Aorta (tissue), 5 donors: ENCODE measurements at places on chromosomes 7 and 10. TPM values are rescaled to one million over a fixed set of nuclear protein-coding genes. Genes with fewer than 3 reads are reported as not detected.

DNA sequence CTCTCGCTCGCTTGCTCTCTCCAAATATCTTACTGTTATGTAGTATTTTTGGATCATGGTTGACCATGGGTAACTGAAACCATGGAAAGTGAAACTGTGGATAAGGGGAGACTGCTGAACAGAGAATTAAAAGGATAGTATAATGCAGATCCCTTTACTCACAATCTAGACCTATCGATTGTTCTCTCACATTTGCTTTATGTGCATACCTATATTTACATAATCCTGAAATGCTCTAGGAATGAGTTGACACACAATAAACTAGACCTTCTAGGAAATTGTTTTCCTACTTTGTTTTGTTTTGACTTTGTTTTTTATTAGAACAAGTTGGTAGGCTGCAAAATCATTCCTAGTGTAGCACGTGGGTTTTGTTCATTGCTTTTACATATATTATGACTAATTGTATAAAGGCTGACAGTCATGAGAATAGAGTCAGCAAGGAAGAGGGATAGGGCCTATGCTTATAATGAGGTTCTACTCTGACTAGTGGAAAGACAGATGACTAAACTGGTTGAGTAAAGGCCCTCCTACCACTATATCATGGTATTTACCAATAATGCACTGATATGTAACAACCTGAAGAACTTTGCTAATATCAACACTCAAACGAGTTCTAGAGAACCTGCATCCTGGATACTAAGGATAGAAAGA is 175.3 kb upstream of the TARP start:
- DNase-seq: no peak

DNA sequence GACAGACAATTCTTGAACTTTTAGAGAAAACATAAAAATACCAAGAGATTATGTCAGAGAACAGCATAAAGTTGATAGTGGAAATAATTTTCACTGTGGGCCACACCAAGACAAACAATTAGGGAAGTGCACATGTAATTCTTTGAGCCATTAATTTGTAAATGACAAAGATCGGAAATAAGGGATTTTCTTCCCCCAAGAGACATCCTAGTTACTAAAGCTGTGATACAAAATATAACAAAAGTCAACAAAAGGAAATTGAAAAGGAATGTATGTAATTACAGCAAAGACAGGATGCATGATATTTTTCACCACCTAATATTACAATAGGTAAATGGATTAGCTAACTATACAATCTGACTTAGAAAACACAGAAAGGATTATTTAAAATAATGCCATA is 12.4 kb upstream of the LRRC72 start:
- DNase-seq: no peak

- no peak for DNase-seq
Measured at GRCh38 chr7:82617156-82617555, 173.6 kb upstream of the CACNA2D1 start.

- DNase-seq: no peak
Measured at GRCh38 chr10:37734971-37735370, 122.4 kb downstream of the ZNF248 start.

GRCh38 chr7:29019896-29020295 is 61.8 kb upstream of the TRIL start:
- no peak for DNase-seq

DNA sequence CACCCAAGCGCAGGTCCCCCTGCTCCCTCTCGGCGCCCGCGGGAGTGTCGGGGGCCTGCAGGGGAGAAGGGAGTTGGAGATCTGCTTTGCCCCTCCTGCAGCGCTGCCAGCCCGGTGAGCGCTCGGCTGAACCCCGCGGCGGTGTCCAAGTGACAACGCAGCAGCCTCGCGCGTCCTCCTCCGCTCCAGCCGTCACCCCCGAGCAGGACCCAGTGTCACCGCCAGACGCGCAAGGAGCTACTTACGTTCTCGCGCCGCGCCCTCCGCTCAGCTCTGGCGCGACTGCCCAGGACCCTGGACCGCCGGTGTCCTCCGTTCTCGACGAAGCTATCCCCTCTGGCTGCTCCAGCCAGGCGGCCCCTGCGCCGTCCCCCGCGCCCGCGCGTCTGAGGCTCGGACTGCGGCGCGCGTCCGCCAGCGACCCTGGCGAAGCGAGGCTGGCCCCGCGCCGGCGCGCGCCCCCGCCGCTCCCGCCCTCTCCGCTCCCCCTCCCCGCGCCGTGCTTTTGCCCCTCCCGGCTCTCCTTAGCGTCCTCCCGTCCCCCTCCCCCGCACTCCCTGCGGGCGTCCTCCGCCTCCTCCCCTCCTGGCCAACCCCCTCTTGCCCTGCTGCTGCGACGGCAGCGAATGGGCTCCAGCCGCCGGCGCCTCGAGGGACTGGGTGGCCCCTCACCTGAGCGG is at the start of gene NRCAM:
NRCAM (minus strand) TSS at position 439 of the 680 bp plus-strand sequence. CDS start 216,372 bp downstream, outside the sequence.
- peak; percentile 44 for DNase-seq

GRCh38 chr10:101007915-101008822 is 8.6 kb downstream of the LZTS2 start:
- DNase-seq: peak; percentile 71

DNA sequence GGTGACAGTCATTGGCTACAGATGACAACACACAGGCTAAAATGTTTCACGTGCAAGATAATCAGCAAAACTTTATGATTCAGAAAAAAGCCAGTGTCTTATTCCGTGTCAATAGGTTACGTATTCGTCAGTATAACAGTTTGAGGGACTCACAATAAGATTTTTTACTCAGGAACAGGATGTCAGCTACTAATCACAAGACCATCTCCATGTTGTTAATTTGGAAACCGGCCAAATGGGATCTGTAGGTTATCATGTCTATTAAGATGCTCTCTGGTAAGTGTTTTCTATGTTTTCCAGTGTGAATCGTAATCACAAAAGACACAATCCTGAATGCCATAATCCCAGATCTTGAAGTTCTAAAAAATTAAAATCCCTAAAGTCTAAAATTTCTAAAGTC is 197.3 kb downstream of the ETV1 start:
- DNase-seq: no peak

Gene ATOH7
- not detected for total RNA-seq

Gene ANXA7
- 125 TPM for total RNA-seq

Gene GRID2IP
- 0.16 TPM for total RNA-seq

Gene ARHGEF35
- total RNA-seq: 4.6 TPM

Gene CLEC2L
- not detected for total RNA-seq
